ENCODE measurements at places on chromosomes 6 and 20.

DNA sequence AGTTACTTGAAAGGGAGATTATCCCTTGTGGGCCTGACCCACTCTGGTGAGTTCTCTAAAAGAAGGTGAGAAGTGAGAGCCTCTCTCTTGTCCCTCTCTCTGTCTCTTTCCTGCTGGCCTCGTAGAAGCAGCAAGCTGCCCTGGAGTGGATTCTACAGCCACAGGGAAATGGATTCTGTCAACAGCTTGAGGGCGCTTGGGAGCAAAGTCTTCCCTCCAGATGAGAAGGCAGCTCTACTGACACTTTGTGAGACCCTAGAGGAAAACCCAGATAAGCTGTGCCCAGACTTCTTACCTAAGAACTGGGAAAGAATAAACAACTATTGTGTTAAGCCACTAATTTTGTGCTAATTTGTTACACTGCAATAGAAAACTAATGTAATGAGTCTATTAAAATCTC lies 39.9 kb downstream of the ANKRD60 start:
- no peak for DNase-seq

DNA sequence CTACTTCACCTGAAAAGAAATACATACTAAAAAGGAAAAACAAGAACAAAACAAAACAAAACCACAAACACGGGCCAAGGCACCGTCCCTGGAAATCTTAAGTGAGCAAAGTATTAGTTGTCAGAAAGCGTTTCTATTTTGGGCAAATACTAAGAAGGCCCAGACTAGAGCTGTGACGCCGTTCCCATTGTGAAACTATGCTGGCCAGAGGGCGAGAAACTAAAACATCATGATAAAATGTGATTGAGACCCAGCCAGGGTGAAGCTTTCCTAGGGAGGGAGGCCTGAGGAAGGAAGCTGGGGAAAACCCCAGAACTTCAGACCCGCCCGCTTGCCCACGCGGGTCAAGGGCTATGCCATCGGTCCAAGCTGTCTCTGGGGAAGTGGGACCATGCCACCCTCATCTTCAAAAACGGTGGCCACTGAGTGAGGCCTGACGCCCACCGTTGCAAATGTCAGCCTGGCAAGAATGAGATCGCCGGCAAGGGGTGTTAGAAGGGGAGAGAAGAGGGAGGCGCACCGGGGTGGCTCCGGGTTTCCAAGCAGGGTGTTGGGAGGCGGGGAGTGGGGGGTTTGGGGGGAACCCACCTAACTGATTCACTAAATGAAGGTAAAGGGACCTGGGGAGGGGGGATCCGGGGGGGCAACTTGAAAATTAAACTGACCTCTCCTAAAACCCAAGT lies 1950.9 kb upstream of the DEFB115 start:
- no peak for DNase-seq

DNA sequence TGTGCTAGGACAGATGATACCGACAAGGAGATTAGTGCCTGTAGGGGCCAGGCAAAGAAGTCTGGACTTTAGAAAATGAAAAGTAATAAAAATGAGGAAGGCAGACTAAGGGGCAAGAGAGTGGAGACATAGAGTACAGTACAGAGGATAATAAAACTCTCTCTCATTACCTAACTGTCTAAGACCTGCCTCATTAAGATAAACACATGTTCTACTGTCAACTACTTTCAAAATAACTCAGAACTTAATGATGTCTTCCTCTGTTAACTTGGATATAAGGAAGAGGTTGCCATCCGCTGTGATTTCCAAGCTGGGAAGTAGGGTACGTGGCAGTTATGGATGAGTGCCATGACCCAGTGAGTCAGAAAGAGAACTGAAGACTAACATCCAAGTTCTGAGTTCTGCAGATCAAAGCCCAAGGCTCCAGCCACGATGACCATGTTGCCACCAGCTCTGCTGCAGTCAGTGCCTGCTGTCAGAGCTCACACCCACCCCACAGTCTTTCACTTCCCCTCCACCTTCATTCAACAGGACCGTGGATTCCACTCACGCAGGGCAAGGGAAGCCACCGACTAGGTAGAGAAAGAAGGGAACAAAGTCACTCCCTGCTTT lies 81.8 kb downstream of the KIF16B start:
- no peak for DNase-seq

DNA sequence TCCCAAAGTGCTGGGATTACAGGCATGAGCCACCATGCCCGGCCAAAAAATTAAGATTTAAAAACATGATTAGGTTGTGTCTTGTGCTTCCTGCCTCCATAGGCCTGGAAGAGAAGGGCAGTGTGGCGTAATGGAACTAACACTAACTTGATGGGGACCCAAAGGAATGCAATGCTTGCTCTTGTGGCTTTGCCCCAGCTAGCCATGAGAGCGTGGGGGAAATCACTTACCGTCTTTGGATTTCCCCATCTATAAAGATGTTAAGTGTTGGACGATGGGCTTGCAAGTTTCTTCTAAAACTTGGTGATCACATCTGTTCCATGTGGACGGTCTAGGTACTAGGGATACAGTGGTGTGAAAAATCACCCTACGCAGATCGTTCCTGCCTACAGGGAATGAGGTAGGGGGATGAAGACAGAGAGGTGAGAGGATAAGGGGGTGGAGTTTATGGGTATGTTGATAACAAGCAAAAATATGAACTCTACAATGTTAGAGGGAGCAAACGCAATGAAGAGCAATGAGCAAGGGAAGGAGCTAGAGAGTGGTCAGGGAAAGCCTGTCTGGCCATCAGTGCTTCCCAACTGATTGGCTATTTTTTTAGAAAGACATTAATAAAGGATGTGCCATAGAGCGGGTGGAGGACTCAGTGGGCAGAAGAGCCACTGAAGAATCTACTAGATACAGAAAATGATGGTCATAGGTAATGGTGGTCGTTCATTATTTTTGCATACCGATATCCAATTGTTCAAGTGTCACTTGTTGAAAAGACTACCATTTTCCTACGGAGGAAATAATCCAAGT lies 165.2 kb downstream of the BCAS1 start:
- no peak for DNase-seq

DNA sequence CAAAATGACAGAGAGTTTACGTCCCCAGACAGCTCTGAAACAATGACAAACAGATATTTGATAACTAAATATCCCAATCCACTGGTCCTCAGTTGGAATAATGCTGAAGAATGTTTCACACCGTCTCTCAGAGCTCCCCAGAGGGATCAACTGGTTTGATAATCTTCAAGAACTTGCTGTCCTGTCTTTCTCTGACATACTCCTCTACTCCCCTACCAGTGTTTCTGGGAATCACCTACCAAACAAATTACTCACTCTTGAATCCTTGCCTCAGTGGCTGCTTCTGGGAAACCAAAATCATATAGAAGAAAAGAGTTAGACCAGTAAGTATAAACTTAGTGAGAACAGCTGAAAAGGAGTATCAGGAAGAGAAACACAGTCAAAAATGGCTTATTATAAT lies 469.7 kb upstream of the JAG1 start:
- DNase-seq: no peak

GRCh38 chr20:4820806-4821518 lies 99.3 kb downstream of the PRND start:
- DNase-seq: no peak

DNA sequence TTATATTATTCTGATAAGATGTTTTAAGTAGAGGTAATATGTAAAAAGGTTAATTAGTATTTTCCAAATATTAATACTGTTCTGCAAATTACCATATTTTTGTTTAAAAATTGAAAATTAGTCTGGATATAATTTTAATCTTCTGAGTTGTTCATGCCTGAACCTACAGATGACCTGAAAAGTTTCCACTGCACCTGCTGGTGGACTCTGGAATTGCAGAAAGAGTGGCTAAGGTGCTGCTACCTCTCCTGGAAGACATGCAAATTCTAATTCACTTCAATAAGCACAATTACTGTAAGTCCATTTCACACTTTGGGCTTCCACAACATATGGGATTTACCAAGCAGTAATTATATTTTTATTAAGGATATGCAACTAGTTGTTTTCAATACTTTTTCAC lies 77.7 kb upstream of the OLIG3 start:
- peak; percentile 45 for DNase-seq

- no peak for DNase-seq
Measured at GRCh38 chr6:35662999-35663398, 25.7 kb downstream of the FKBP5 start.

DNA sequence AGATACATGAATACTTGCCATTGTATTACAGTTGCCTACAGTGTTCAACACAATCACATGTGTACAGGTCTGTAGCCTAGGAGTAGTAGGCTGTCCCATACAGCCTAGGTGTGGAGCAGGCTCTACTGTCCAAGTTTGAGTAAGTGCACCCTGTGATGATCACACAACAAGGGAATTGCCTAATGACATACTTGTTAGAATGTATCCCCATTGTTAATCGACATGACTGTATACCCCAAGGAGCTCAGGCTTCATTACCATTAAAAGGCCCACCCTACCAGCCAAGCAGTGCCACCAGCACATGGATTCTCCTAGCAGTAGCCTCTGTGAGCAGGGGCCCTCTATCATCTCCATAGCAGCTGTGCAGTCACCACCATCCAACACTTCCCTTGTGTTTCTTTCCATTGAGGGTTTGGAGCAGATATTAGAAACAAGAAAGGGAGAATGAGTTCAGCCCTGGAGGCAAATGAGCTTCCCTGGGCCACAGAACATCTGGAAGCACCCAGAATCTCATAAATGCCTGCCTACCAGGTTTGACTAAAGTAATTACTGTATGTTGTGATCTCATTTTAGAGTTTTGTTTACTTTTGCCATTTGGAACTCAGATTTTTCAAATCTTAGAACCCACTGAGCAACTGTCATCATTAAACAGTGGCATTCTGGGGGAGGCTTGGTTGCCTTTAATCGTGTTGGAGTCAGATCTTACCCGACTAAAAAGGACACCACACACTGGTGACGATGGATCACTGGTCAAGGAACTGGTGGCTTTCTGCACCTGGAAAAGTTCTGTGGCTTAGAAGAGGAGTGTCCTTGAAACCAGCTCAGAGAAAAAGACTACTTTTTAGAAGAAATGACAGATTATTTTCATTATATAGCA lies 104.9 kb downstream of the TULP4 start:
- no peak for DNase-seq

DNA sequence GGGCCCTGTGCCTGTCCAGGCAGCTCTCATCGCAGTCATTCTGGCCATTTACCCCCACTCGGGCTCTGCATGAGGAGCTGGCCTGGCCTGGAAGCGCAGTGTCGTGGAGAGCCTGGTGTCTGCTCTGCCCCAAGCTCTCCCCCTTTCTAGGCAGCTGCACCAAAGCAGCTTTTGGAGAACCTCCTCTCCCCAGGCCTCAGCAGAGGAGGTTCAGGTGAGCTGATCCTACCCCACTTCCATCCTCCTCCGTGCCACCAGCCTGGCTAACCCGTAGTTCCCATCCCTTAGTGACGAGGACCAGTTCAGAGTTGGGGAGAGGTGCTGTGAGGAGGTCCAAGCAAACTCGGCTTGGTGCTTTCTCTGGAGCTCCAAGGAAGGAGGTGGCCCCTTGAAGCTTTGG lies 30.5 kb upstream of the PHACTR3 start:
- no peak for DNase-seq

GRCh38 chr6:132395015-132395597 lies 6.2 kb downstream of the MOXD1 start:
- no peak for DNase-seq

DNA sequence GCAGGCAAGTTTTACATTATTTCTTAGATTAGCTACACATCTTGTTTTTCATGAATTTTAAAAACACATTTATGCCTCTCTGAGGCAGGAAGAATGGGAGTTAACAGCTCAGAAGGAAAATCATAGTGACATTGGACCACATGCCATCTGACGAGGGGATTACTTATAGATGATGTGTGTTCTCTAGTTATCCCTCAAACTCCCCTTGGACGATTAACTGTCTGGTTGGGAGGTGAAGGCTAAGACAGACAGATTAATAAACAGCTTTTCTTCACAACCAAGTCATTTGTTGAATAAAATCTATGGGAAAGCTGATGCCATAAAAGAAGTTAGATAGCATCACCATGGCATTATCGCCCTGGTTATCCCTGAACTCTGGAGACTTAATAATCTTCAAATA lies 80.0 kb upstream of the PREP start:
- no peak for DNase-seq

- no peak for DNase-seq
Measured at GRCh38 chr6:86476311-86476710, 461.0 kb upstream of the HTR1E start.

GRCh38 chr6:51365566-51365965 lies 546.9 kb downstream of the TFAP2B start:
- DNase-seq: no peak

DNA sequence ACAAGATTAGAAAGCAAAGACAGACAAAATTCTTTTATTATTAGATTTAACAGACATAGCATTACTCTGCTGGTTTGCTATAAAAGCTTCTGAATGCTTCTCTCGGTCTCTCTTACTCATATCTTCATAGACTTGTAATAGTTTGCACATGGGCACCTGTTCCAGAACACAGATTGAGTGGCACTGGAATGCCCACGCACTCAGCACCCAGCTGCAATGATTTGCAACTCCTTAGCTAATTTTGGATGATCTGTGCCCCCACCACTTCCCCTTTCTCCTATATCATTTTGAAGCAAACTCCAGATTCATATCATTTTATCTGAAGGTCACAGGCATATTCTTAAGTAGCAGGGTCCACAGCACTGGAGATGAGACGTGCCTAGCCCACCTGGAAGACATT lies 148.8 kb downstream of the CFAP61 start:
- DNase-seq: no peak

- no peak for DNase-seq
Measured at GRCh38 chr6:168826726-168827585, 386.0 kb downstream of the SMOC2 start.

GRCh38 chr20:51128198-51128597 lies 105.3 kb upstream of the KCNG1 start:
- no peak for DNase-seq

- DNase-seq: no peak
Measured at GRCh38 chr6:36223706-36224105, 27.2 kb downstream of the BRPF3 start.

GRCh38 chr6:36455486-36456027 lies 12.8 kb downstream of the KCTD20 start:
- no peak for DNase-seq

DNA sequence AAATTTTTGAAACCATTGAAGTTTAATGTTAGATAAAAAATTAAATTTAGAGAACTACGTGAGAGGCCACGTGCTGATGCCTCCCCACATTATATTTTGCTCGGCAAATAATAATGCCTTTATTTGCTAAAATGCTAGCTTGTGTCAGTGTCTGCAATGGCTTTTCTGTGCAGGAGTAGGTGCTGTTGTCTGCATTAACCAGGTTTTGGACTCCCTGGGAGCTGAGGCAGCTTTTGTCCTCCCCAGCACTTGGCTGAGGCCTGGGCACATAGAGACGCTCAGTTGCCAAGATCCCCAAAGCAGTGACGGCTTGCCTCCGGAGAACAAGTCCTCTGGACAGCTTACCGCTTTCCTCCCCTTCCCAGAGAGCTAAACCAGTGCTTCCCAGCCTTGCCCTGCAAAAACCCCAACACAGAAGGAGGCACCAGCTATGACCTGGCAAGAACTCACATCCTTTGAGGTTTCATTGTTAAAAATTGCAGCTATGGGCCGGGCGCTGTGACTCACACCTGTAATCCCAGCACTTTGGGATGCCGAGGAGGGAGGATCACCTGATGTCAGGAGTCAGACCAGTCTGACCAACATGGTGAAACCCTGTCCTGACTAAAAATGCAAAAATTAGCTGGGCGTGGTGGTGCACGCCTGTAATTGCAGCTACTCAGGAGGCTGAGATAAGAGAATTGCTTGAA lies 59.9 kb downstream of the KAT14 start:
- DNase-seq: no peak

All from stimulated activated CD8-positive, alpha-beta memory T cell treated with anti-CD3 and anti-CD28 coated beads, Interleukin-4, amount 100 ng/mL, for 4 hours (primary cell).